ENCODE measurements at places on chromosomes 7 and 10. TPM values are rescaled to one million over a fixed set of nuclear protein-coding genes. Genes with fewer than 3 reads are reported as not detected.
A peak's percentile ranks its signal among the peaks of the same experiment; 100 is the strongest.

DNA sequence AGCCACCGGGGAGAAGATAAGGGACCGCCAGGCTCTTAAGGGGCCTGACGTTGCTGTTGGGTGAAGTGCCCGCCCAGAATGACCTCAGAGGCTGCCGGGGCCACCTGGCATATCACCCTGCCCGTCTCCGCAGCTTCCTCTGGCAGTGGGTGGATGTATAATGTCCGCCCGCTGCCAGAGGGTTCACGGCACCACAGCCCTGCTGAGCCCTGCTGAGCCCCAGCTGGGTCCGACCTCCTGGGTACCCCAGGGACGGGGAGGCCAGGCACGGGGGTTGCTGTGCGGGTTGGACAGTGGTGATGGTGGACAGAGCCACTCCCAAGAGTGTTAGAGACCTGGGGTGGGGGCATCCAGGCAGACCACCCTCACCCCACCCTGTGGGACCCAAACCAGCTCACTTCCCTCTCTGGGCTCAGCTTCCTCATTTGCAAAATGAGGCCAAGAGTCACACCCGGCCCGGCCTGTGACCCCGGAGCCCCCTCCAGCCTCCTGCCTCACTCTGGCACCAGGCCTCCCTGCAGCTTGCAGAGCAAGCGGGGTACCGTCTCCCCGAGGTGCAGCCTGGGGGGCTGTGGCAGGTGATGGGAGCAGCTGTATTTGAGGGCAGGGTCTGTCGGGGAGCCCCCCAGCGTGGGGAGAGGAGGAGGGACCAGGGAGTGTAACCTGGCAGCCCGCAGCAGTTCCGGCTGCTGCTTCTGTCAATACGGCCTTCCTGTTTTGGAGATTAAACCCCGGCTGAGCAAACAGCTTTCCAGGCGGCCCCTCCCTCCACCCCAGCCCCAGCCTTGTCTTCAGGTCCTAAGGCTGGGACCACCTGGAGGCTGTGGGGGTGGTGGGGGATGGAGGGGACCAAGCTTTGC is 8.4 kb upstream of the LFNG start:
- DNase-seq, result no peak

BLNK gene
- 24.0 TPM for polyA plus RNA-seq

LRRD1 gene
- 0.04 TPM for polyA plus RNA-seq

DNA sequence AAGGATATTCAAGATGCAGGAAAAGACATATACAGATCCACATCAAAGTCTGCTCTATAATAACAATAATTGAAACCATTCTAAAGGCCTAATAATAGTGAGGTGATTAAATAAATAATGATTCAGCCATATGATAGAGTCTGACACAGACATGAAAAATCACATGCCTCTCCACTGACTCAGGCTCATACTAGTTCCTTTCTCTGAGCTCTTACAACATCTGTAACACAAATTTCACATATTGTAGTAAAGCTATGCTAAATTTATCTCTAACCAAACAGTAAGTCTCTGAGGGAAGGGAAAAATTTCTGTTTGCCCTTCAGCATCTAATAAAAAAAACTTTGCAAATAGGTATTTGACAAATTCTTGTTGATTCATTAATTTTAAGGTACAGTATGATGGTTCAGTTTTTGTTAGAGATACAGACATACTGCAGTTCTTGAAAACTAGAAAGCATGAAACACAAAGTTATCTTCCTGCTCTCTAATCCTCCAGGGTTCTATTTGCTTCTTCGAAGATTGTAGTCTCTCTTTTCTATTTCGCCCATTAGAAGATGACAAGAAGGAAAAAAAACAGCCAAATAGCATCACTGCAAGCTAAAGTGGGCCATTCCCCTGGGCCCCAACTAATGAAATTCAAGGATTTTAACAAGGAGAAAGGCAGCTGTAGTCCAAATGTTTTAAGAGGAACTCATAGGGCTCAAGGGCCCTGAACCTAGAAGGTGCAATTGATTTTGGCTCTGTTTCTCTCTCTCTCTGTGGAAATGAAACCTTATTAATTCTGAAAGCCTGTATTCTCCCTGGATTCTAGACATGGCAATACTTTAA is 53.9 kb downstream of the CUBN start:
- no peak for DNase-seq

- DNase-seq, result no peak
Observed at GRCh38 chr10:10294881-10295529, 722.7 kb upstream of the CELF2 start.

- no peak for DNase-seq
Observed at GRCh38 chr7:88200261-88200660, 19.6 kb downstream of the SRI start.

AKR1C3 gene
- 236 TPM for polyA plus RNA-seq

DNA sequence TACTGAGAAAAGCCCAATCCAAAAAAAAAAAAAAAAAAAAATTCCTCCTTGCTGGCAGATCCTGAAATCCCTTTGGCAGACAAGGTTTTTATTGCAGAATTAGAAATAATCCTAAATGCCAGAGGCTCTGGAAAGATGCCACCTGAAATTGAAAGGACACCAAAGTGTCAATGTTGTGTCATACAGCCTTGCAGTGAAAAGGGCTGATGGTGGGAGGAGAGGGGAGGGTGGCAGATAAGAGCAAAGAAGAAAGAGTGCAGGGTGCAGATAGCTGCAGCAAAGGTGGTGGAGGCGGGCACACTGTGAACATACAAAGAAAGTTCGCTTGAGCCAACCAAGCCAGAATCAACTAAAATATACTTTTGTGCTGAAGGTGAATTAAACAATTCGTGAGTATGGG is 8.2 kb upstream of the OPTN start:
- no peak for DNase-seq

- DNase-seq, result no peak
Observed at GRCh38 chr7:130398526-130399090, 18.3 kb downstream of the CPA1 start.

- DNase-seq, result no peak
Observed at GRCh38 chr7:117666031-117666430, 186.2 kb downstream of the CFTR start.

GRCh38 chr7:3482147-3482921 is 181.3 kb downstream of the SDK1 start:
- no peak for DNase-seq

CYP3A7 gene
- not detected for polyA plus RNA-seq

GRCh38 chr10:65325913-65326312 is 1599.9 kb upstream of the LRRTM3 start:
- no peak for DNase-seq

TMEM229A gene
- polyA plus RNA-seq, result not detected

GRCh38 chr7:17408904-17409290 is 110.4 kb downstream of the AHR start:
- DNase-seq, result no peak

DNA sequence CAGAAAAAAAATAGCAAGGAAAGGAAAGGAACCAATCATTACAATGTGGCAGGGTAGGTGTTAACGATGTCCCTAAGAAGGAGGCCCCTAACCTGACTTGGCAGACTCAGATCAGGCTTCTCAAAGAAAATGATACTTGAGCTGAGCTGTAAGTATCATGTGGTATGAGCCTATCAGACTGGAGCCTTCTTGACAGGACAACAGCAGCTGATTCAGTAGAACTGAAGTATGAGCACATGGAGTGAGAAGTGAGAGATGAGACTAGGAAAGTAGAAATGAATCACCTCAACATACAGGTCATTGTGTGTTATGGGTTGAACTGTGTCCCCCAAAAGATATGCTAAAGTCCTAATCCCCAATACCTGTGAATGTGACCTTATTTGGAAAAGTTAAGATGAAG is 66.3 kb downstream of the MTERF1 start:
- DNase-seq, result no peak

DYNC1I1 gene
- polyA plus RNA-seq, result 0.92 TPM

GRCh38 chr10:53009961-53010907 is 237.7 kb upstream of the MBL2 start:
- no peak for DNase-seq

IFIT1B gene
- not detected for polyA plus RNA-seq

DNA sequence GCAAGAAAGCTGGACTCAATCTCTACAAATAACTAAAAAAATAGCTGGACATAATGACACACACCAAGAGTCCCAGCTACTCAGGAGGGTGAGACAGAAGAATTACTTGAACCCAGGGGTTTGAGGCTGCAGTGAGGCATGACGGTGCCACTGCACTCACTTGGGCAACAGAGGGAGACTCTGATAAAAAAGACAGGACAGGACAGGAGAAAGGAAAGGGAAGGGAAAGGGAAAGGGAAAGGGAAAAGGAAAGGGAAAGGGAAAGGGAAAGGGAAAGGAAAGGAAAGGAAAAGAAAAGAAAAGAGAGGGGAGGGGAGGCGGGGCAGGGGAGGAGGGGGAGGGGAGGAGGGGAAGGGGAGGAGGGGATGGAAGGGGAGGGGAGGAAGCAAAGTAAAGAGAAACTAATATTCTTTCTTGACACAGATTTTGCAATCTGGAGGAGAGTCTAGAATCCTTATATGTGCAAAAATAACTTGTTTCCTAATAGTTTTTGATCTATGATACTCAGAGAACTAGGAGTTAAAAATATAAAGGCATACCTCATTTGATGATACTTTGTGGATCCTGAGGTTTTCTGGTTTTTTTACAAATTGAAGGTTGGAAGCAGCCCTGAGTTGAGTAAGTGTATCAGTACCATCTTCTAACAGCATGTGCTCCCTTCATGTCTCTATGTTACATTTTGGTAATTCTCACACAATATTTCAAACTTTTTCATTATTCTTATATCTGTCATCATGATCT is 8.0 kb downstream of the SAR1A start:
- no peak for DNase-seq

HOXA3 gene
- polyA plus RNA-seq, result 15.6 TPM

DNA sequence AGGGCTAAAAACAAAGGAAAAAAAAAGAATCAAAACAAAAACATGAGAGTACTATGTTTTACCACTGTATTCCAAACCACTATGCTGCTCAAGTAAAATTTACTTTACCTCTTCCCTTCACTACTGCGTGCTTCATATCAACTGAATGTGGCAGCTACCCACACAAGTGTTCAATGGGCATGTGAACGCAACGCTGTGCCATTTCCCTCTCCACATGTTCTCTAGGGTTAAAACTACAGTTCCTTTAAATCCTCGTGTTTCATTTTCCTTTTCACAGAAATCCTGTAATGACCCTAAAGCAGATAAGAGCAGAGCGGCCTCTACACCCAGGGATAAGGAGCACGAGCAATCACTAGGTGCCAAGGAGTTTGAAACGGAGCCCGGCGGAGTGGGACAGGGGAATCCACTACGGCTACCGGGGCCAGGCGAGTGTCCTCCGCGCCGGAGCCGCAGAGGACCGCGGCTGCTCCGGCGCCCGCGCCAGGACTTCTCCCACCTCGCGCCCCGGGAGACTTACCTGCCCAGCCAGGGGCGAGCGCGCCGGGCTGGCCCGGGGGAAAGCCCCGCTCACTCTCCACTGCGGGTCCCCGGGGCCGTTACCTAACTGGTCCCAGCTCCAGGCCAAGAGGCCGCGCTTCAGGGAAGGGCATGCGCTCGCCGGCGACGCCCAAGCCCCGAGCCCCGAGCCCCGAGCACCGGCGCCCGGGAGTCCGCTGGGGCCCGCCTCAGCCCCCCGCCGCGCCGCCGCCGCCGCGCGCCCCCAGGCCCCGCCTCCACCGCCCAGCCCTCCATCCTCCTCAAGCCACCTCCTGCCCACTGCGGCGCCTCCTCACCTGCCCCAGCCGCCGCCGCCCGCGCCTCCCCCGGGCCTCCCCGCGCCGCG is 711 bp downstream of the NAMPT start:
- DNase-seq, result peak; percentile 82

DNA sequence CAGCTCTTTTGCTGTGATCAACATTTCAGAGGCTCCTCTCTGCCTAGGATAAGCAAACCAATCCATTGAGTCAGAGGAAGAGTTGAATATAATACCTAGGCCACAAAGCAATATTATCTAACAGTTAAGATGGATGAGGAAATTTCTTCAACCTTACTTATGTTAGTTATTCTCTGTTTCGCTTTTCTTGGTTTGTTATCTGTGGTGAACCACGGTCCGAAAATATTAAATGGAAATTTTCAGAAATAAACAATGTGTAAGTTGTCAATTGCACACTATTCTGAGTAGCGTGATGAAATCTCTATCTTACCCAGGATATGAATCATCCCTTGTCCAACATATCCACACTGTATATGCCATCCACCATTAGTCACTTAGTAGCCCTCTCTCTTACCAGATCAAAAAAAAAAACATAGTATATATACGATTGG is 1.5 kb upstream of the HTR7 start:
- no peak for DNase-seq

Data from sigmoid colon (tissue), 7 donors.